ENCODE measurements at places on chromosomes 13 and 19.

GRCh38 chr13:109784590-109785140, 1.7 kb downstream of the IRS2 start:
- DNase-seq, result peak; percentile 67

GRCh38 chr19:7862413-7862951, 11.7 kb downstream of the PRR36 start:
- peak; percentile 21 for DNase-seq

GRCh38 chr19:28606269-28607032, 606.5 kb downstream of the UQCRFS1 start:
- DNase-seq, result no peak

GRCh38 chr13:111460548-111461444, 140.4 kb downstream of the TEX29 start:
- DNase-seq, result peak; percentile 27

DNA sequence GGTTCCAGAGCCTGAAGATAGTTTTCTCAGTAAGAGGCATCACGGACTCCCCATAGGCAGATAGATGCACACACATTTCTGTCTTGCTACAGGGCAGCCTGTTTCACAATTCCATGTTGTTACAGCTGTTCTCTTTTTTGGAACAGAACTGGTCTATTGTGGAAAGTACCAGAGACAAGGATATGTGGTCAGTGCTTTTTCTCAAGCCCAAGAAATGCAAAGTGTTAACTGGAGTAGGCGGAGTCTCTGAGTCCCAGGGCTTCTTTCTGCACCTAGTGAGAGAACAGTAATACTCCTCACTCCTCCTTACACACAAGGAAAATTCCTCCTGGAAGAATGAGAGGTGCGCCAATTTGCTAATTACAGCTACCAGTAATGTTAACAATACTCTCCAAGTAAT, 141.6 kb upstream of the ARGLU1 start:
- no peak for DNase-seq

- no peak for DNase-seq
These were observed 9.4 kb downstream of the ZNF784 start for GRCh38 chr19:55614711-55615542.

- peak; percentile 8 for DNase-seq
These were observed 133.9 kb downstream of the DCT start for GRCh38 chr13:94345374-94346195.

DNA sequence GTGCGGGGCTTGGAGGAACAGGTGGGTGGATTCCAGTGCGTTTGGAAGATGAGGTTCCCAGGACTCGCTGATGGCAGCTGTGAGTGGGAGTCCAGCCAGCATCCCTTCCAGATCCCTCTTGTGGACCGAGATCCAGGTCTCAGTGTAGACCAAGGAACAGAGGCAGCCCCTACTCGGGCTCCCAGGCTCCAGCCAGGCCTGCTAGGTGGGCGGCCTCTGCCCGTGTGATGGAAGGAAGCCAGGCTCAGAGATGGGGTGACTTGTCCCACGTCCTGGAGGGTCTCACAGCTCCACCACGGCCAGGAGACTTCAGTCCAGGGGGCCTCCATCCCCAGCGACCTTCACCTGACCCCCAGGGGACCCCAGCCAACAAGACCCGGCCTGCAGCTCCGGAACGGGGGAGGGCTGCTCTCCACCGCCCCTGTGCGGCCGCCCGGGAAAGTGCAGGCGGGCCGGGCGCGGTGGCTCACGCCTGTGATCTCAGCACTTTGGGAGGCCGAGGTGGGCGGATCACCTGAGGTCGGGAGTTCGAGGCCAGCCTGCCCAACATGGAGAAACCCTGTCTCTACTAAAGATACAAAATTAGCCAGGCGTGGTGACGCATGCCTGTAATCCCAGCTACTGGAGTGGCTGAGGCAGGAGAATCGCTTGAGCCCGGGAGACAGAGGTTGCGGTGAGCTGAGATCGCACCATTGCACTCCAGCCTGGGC, 729 bp upstream of the MADCAM1 start:
- no peak for DNase-seq

GRCh38 chr13:110347535-110348308, 40.6 kb downstream of the COL4A2 start:
- no peak for DNase-seq

DNA sequence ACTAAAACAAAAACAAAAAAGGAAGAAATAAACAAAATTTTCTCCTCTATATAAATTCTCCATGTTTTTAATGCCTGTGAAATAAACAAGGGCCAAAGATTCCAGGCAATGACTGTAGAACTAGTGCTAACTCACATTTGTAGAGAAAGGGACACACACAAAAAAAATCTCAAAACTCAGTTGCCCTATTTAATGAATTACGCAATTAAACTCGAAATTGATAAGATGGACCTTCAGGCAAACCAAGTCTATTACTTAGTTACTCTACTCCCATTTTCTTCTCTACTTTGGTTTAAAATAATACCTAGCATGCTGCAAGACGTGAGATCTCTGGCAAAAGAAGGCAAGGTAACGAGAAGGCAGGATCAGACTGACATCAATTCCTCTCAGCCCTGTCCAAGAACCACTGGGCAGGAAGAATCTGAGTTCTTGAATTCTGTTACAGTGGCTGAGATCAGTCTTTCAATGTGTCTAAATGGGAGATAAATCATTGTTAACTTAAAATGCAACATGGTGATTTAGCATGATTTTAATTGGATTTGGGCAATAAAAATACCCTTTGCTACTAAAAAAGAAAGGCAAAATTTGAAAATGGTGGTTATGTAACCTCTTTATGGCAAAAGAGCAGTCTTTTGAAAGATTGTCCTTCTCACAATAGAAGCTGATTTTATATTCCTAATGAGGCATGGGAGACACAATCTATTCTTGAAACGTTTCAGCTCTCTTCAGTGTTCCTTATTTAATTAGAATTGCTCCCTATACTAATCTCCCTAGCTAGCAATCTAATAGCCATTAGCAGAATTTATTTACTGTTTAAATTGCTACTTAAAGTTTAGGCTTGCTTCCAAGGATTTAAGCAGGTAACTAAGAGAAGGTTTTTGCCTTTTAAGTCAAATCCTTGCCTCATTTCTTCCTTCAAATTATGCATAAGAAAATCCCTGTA, 25.9 kb downstream of the SPRY2 start:
- no peak for DNase-seq

GRCh38 chr19:17001603-17002183, 24.9 kb downstream of the CPAMD8 start:
- DNase-seq, result no peak

- DNase-seq, result no peak
These were observed 210.5 kb downstream of the GPC6 start for GRCh38 chr13:93437081-93437480.

- no peak for DNase-seq
These were observed 113.5 kb upstream of the PABPC3 start for GRCh38 chr13:24982333-24982999.

DNA sequence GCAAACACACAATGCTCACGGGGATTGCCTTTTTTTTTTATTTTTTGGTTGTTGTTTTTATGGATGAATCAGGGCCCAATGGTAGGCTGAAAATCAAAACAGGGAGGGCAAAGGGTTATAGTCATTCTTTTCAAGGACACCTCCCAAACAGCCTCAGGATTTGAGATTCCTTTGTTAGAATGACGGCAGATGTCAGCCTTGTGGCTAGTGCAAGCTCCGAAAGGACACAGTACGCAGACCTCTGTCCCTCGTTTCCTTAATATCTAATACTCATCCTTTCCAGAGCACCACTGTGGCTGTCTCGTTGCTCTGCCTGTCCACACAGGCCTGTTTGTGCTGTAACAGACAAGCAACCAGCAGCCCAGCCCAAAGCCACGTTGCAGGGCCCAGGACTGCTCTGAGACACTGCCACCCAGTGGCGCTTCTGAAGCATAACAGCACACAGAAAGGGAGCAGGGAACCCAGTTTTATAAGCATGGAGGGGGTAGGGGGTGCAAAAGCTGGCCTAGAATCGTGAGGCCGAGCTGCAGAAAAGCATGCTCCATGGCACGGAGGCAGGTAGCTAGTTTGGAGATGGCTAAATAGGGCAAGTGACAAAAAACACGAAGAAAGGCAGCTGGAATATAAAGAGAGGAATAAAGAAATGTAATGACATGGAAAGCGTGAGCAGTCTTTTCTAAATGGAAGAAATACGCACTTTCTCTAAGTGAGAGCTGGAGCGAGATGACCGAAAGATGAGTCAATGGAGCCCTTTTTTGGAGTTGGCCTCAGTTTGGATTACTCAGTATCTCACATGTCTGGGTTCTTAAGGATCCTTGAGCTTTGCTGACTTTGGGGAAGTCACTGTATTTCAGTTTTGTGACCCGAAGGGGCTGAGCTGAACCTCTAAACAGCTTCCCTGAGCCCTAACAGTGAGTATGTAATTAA, 40.7 kb upstream of the MEDAG start:
- DNase-seq, result peak; percentile 52

DNA sequence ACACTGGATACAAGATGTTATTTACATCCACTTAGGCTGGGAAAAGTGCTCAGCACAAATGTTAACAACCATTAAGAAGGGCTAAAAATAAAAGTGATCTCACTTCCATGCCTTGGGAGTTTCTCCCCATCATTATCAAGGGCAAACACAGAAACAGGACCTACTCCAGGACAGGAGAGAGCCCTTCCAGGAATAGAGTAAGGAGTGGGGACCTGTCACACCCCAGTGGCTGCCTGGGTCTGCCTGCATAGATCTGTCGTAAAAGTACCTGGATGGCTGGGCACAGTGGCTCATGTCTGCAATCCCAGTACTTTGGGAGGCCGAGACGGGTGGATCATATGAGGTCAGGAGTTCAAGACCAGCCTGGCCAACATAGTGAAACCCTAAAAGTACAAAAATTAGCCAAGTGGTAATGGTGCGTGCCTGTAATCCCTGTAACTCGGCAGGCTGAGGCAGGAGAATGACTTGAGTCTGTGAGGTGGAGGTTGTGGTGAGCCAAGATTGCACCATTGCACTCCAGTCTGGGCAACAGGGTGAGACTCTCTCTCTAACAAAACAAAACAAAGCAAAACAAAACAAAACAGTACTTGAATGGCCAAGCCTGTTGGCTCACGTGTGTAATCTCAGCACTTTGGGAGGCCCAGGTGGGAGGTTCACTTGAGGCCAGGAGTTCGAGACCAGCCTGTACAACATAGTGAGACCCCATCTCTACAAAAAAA, 5.6 kb downstream of the ATP8A2 start:
- DNase-seq, result no peak

GRCh38 chr13:75147946-75148345, 334.0 kb downstream of the TBC1D4 start:
- no peak for DNase-seq

DNA sequence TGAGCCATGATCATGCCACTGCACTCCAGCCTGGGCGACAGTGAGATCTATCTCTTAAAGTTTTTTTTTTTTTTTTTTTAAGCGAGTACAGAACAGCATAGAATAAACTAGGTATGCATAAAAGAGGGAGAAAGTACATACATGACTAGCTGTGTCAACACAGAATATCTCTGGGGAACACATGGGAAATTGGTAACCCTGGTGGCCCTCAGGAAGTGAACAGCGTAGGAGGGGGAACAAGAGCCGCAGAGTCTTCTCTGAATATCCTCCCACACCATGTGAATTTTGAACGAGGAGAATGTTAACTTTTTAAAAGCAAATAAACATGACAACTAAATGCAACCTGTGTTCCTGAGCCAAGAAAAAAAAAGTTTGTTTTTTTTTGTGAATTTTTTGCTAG, 15.2 kb downstream of the PHLDB3 start:
- DNase-seq, result no peak

DNA sequence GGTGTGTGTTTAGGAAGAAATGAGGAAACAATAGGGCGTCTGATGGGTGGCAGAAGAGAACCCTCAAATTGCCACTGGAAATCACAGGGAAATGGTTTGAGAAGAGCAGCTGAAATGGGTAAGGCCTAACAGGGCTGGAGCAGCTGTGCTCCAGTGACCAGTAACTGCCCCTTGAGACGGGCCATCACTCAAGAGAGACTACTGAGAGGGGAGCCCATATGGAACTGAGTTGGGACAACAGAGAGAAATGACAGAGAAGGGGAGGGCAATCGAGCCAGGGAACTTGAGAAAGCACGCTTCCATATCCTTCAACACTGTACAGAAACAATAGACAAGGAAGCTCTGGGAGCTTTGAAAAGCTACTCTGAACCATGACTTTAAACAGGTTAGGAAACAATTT, 175.2 kb upstream of the RNF113B start:
- DNase-seq, result no peak
